ENCODE measurements at places on chromosomes 5 and 9.

- DNase-seq = no peak
Observed at GRCh38 chr5:135871268-135871915, 24.2 kb downstream of the IL9 start.

DNA sequence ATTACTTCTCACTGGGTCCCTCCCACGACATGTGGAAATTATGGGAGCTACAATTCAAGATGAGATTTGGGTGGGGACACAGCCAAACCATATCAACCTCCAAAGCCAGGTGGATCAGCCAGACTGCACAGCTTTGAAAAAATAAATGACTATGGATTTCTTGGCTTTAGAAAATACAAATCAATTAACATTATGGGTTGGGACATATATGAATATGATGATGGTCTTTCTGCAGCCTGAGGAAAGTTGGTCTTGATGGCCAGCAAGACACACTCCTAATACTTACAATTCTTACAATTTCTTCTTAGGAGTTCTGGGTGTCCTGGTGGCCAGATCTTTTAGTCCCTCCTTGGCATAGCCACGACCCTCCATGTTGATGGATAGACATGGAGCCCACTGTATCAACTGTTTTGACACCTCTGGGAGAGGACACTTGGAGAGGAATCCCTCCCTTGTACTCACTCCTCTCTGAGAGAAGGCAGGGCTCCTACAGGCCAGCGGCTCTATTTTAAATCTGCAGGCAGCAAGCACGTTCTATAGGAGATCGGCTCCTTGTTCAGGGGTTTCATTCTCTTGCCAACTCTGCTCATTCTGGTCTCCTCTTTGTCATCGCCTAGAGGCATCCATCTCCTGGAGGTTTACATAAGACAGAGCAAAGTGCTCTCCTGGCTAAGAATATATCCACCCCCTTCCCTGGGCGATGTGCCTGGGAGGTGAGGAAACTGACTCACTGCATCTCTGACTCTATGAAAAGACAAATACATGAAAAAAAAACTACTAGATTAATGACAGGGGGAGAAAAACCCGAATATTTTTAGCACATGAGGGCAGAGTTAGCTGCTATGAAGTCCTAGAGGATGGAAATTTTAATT, 145.9 kb downstream of the CARTPT start:
- DNase-seq = peak; percentile 42

DNA sequence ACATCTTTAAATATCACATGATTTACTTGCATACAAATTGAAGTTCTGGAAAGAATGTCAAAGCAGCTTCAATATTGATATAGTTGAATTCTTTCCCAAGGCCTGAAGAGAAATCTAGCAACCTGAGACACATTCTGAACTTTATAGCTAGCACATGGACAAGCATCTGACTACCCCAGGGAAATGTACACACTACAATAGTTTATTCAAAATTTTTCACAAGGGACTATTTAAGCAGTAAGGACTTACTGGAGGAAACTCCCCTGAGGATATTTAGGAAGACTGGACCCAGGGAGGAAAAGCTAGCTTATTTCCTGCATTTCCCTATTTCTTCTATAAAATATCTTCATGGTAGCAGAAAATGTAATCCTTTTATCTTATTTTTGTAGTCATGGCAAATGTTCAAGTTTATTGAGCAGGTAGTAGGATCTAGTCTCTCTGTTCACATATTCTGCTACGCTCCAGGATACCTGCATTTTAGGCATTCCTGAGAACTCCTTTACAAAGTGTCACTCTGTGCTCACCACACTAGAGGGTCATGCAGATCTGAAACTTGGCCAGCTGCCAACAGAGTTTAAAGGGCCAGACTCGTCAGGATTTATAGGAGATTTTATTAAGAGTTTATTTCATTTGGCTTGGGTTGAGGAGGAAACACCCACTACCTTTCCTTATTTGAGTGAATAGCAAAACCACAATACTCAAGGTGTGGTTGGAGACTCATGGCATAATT, 348.4 kb upstream of the FTMT start:
- no peak for DNase-seq

DNA sequence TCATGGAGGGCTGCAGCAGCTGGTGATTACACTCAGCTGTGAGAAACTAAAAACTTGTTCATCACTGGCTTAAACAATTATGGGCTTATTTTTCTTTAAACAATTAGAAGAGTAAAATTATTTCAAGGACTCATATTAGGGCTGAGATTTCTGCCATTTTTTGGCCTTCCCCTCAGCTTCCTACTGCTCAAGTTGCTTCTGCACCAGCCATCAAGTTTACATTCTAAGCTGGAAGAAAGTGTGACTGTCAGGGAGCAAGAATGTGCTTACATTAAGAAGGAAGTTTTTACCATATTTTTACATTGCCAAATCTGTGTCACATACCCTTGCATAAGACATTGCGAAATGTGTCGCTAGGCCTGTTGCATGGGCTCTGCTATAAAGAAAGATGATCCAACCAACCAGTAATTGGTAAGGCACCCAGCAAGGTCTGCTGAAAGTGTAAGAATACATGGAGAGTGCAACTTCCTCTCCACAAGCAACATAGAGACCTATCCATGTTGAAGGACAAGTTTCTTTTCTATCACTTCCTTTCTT, 260.3 kb upstream of the CDH10 start:
- no peak for DNase-seq

DNA sequence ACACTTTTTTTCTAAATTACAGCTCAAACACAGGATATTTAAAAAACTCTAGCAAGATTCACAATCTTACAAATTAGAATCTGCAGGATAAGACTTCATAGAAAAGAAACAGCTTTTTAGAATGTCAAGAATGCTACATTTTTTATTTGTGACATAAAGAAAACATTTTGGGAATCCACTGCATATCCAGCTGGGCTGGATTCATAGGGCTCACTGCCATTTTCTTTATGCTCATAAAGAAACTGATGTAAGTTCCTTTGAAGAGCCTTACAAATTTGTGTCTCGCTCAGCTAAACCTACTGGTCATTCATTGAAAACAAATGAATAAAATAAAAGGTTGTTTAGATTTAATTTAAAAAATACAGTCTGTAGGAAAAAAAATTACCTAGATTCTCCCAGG, 332.3 kb downstream of the TRPM3 start:
- DNase-seq = no peak

GRCh38 chr9:37693260-37693659, 42.5 kb downstream of the FRMPD1 start:
- no peak for DNase-seq

- peak; percentile 70 for DNase-seq
Observed at GRCh38 chr5:72584466-72584865, 77.3 kb upstream of the ZNF366 start.

- no peak for DNase-seq
Observed at GRCh38 chr5:75324791-75325190, 12.2 kb upstream of the HMGCR start.

DNA sequence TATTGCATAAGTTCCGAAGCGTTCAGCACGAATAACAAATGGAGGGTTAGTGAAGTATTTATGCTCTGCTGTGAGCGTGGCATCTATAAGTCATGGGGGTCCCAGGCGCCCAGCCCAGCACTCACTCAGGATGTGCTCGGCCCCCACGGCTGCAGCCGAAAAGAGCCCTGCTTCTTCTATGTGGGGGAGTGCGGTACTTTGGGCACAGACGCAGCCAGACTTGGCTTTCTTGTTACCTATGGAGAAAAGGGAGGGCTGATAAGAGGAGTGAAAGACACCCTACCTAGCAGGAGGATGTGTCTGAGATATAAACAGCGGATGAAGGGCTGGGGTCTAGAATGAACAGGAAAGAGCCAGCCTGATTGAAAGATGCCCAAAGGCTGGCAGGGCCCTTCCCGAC, 51.4 kb downstream of the MRPL36 start:
- no peak for DNase-seq

GRCh38 chr9:89109666-89110065, 69.0 kb downstream of the SHC3 start:
- DNase-seq = no peak

DNA sequence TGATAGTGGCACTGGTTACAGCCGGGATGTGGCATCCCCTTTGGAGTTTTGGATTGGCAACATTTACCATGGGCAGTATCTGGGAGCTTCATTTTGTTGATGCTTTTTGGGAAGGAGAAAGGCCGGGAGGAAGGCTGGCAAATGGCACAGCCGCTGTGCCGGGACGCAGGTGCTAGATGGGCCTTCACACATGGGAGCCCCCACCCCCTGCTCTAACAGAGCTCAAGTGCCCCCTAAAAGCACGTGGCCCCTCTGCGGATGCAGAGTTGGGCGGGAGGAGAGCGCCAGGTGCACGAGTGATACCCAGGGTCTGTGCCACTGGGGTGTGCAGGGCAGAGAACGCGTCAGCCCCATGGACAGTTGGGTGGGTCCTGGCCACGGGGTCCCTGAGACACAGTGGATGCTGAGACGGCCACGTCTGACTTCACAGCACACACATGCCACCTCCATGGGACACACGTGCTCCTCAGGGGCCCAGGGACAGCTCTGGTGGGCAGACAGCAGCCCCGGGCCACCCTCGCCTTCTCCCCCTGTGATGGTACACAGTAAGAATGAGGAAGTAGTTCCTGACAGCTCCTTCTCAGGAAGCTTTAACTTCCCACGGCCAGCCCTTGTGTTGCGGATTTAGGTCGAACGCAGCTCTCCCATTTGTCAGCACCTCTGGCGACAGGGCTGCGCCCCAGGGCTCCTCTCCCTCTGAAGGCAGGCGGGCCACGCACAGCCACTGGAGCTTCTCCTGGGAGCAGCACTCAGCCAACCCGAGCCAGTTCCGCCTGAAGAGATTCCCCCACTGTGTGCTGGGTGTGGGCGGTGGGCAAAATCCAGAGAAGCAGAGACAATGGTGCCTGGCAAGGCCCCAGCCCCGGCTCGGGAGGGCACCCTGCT, 10.8 kb downstream of the SLC9A3 start:
- no peak for DNase-seq

DNA sequence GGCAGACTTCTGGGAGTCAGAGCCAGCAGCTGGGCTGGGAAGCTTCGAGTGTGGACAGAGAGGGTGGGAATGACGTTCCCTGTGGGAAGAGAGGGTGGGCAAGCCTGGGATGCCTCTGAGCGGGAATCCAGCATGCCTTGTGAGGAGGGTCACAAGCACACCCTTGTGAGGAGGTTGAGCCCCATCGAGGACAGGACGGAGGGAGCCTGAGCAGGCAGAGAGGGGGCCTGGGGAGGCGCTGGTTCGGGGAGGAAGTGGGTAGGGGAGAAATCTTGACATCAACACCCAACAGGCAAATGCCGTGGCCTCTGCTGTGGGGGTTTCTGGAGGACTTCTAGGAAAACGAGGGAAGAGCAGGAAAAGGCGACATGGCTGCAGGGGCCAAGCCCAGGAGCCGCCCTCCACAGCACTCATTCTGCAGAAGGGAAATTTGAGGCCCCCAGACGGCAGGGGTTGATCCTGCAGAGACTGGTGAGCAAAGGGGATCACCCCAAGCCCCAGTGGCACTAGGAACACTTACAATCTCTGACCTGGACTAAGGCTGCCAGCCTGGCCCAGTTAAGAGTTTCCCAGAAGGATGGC, 1.1 kb upstream of the IL13 start:
- no peak for DNase-seq

DNA sequence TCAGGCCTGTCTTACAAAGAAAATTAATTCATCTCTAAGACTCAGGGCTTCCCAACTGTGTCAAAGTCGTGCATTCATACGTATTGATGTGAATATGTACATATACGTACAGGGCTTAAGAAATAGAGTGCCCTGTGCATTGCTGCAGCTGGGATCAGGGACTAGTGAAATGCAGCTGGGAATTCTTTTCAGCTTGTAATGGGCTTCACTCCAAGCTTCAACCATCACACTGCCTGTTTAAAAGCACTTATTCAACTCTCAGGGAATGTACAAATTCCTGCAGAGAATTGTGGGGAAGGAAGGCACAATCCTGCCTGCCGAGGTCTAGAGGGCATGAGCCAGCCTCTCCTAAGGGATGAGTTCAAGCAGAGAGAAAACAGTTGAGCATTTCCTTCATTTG, 59.6 kb upstream of the MAN2A1 start:
- peak; percentile 6 for DNase-seq

DNA sequence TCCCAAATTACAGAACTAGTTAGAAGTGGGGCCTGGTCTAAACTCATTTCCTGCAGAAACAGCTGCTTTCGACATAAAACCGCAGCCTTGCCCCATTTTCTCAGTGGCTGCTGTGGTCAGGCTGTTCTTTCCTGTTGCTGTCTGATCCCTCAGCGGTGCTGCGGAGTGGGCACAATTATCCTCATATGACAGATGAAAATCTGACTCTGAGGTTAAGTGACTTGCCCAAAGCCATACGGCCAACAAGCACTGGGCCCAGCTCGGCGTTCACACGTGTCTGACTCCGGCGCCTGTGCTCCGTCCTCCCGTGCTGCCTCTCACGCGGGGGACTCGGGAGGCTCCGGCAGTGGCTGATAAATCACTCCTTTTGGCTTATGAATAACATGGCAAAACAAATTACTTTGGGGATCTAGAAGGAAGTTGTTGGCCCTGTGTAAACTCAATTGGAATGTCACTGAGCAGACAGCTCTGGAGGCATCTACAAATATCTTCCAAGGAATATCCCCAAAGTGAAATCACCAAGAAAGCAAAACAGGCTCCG, 142.6 kb upstream of the LMX1B start:
- DNase-seq = peak; percentile 83

DNA sequence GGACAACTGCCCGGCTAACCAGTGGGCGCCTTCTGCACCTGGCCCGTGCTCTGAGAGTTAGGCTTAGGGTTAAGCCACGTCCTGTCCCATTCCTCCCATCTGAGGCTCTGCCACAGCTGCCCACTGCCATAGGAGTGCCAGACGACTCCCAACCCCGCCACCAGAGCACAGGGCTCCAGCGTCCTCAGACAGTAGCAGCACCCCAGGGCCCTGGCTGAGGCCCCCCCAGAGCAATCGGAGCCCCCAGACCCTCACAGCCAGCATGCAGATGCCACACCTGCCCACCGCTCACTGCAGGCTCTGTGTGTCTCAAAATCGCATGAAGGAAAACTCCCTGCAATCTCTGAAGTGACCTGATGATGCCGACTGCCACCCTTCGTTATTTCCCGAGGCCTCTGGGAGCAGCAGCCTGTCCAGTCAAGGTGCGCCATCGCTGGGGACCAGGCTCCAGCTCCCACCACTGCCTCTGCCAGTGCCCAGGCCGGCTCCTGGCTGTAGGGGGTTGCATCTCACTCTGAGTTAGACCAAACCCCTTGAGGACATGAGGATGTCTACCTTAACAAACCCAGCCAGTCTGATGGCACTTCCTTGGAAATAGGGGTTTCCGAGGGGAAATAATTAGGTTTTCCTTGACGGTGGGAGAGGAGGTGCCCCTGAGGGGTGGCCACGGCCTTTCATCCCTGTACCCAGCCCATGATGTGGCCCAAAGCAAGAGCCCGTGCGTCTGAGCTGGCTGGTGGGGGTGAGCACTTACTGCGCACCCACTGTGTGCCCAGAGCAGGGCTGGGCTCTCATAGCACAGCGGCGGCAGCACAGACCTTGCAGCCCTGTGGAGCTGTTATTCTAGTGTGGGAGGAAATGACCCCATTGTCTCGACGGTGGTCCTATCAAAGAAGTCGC, 58.0 kb upstream of the RNF130 start:
- no peak for DNase-seq

GRCh38 chr5:88694023-88694679, 188.8 kb downstream of the MEF2C start:
- DNase-seq = no peak

- DNase-seq = no peak
Observed at GRCh38 chr9:90834828-90835595, 33.4 kb downstream of the SYK start.

- DNase-seq = no peak
Observed at GRCh38 chr5:95660060-95660459, 13.5 kb downstream of the RFESD start.

- DNase-seq = peak; percentile 83
Observed at GRCh38 chr5:140221697-140222223, 46.8 kb downstream of the CYSTM1 start.

GRCh38 chr5:107809201-107810034, 138.7 kb upstream of the EFNA5 start:
- DNase-seq = no peak

GRCh38 chr9:73327149-73327548, 175.5 kb downstream of the ANXA1 start:
- DNase-seq = no peak
